ENCODE measurements at places on chromosomes 5 and 9.

GRCh38 chr5:115571441-115571878 is 26.9 kb upstream of the FEM1C start:
- no peak for DNase-seq

GRCh38 chr5:18305288-18305924 is 671.1 kb downstream of the TAF11L14 start:
- peak; percentile 28 for DNase-seq

DNA sequence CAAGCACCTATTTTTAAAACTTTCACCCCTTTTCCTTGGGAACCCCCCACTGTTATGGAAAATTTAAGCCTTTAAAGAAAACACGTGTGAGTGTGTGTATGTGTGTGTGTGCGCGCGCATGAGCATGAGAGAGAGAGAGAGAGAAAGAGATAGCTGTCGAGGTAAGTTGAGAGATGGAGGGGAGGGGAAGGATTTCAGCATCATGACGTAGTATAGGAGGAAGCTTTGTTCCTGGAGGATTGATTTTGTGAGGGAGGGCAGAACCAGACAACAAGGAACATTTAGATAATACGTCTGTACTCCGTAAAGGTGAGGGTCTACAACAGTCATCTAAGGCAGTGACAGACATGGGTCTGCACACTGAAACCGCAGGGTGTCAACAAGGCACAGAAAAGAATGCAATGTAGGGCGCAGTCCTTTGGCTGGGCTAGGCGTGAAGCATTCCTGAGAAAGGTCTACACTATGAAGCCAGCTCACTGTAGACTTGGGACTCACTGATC is 227.7 kb downstream of the SMARCA2 start:
- DNase-seq: no peak

GRCh38 chr9:114213566-114213965 is 58.2 kb downstream of the COL27A1 start:
- no peak for DNase-seq

DNA sequence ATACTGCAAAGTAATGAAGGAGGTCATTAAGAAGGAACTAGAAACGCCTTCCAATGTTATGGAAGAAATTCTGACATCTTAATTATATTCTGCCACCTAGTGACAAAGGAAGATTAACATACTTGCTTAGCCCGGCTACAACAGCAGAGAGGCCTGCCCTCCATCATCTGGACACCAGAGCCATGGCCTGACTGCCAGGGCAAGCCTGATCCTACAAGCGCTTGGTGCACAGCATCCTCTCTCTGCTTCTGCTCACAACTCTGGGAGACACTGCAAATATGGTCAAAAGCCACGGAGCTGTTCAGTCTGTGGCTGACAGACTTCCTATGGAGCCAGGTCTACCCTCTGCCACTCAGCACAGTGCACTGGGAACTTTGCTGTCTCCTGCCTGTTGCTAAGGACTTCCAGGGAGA is 87.3 kb upstream of the SLC44A1 start:
- peak; percentile 51 for DNase-seq

DNA sequence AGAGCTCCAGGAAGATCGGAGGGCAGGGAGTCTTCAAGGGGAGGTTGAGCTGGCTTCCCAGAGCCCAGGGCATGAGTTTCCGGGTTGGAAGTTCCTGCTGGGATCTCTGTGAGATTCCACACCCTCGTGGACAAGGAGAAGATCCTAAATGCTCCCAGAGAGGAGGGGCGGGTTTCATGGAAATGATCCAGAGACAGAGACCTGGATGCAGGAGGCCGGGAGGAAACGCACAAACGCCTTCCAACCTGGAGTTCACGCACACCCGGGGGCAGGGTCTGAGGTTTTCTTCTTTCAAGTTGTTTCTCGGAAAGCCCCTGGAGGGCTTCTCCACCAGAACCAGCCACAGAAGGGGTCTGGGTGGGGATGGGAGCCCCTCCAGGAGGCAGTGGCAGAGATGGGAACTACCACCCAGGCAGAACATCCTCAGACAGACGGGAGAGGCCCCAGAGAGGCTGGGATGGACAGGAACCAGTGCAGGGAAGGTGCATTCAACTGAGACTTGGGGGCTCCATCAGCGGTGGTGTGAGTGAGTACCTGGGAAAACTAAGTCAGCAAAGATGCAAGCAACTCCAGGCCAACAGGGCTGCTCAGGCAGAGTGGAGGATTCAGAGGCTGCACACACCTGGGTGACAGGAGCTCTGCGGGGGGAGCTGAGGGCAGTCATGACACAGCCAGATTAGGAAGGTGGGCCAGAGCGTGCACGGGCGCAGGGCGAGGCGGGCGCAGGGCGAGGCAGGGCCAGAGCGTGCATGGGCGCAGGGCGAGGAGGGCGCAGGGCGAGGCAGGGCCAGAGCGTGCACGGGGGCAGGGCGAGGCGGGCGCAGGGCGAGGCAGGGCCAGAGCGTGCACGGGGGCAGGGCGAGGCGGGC is 52.1 kb upstream of the EXOC3 start:
- no peak for DNase-seq

- DNase-seq: no peak
Measured at GRCh38 chr9:105921057-105921726, 226.9 kb downstream of the TMEM38B start.

- no peak for DNase-seq
Measured at GRCh38 chr5:158769696-158770095, 330.0 kb downstream of the EBF1 start.

GRCh38 chr9:444528-444927 is 229.9 kb downstream of the DOCK8 start:
- no peak for DNase-seq

DNA sequence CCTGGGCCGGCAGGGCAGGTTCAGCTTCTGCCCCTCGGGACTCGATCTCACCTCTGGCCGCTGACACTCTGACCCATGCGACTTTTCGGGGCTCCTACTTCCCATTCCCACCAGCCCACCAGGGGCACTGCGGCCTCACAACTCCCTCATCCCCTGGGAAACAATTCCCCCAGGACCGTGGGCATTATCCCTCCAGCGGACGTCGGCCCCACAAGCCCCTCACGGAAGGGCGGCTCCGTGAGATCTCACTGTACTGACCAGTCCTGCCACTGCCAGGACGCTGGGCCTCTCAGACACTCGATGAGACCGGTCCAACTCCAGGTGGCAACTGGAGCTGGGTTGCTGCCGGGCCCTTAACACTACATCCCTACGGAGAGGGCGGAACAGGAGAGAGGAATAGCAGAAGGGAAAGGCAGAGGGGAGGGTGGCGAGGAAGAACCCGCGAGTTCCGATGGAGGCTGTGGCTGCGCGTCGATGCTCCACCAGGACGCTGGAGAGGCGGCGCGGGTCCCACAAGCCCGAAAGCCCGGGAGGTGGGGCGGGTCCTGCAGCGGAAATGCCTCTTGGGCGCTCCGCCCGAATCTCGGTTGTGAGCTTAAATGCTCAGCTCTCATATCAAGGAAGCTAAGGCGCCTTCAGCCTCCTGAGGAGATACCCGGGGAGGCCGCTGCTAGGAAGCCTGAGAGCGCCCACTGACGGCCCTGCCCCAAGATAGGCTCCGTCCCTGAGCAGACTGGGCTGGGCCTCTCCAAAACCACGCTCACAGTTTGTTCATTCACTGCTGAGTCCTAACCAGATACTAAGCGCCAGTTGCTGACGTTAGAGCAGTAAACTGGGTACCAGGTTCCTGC is 36.3 kb downstream of the VCP start:
- no peak for DNase-seq

GRCh38 chr5:143826951-143827444 is 15.0 kb downstream of the HMHB1 start:
- DNase-seq: no peak

DNA sequence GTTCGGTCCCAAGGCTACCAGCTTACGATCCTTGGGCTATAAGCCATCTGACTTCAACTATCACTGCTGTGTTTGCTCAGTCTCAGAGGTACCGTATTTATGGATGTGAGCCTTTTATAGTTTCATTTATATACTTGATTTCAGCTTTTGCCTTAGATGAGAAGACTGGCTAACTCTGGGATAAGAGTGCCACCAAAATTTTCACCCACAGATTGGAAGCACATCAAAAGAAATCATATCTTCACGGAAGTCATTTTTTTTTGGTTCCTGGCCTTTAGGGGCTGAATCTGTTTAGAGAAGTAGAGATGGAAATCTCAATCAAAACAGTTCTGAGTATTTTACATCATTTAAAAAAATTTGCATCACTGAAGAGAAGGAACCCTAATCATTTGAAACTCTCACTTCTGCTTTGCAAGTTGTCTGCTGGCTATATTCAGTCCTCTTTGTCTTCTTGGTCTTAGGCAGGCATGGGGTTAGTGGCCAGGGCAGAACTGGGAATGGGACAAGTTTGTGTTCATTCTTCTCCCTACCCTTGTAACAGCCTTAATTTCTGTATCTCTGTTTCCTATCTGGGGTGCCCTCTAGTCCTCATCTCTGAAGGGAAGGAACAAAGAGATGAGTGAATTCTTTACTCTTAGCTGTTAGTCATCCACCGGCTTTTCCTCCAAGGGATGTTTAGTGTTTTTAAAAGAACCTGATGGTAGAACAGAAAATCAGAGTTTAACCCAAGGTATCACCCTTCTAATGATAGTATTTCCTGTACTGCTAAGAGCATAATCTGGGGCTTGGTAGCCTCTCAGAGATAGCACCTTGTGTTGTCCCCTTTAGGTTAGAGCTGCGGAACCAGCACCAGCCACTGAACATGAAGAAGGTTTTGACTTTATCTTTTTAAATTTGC is 14.1 kb upstream of the TNFAIP8 start:
- no peak for DNase-seq

Measured in nephron progenitor cell (in vitro differentiated cells).